Naive B cell (primary cell): ENCODE measurements at places on chromosomes 6 and 20. TPM values are rescaled to one million over a fixed set of nuclear protein-coding genes. Genes with fewer than 3 reads are reported as not detected.

DNA sequence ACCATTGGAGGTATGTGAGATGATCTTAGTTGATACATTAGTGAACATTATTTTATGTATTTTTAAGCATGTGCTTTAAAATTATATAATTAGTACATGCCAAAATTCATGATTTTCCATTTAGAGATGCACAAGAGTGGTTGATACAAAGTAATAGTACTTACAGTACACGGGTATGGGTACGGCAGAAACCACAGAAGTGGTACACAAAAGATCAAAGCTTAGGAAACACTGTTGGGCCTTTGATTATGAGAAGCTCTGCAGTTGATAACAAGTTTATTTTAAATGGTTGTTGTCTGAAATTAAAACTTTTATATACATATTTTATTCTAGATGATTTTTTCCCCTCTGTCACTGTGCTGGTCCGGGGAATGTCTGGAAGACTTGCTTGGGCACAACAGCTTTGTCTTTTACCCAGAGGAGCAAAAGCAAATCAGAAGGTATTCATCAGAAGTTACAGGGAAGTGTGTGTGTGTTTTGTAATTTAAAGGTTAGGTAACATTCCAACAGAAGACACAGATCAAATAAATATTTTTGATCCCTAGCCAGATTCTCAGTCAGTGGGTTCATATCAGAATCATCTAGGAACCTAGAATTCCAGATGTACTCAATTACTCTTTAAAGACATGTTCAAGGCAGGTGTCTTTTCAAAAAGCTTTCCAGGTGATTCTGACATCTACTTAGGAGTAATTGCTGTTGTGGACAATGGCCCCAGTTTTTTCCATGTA lies 32.5 kb upstream of the ADIG start:
- no peak overlapping the region for H3K27ac ChIP-seq
- no peaks in the 10 kb centered on the region for H3K27me3 ChIP-seq
- H3K36me3 ChIP-seq, result peaks cover 27% of the 10 kb centered on the region
- no peak overlapping the region for H3K4me3 ChIP-seq
- no peak for DNase-seq

- H3K36me3 ChIP-seq, result no peaks in the 10 kb centered on the region
- H3K4me1 ChIP-seq, result no peaks in the 10 kb centered on the region
- H3K27me3 ChIP-seq, result no peaks in the 10 kb centered on the region
- no peak for DNase-seq
These were observed 61.3 kb downstream of the DST start for GRCh38 chr6:56581296-56581925.

GRCh38 chr6:155418017-155418761 lies 37.5 kb downstream of the NOX3 start:
- peak overlapping the region; percentile 84 for H3K4me3 ChIP-seq
- peak; percentile 62 for DNase-seq
- H3K4me1 ChIP-seq, result peaks cover 44% of the 10 kb centered on the region
- no peaks in the 10 kb centered on the region for H3K27me3 ChIP-seq

DNA sequence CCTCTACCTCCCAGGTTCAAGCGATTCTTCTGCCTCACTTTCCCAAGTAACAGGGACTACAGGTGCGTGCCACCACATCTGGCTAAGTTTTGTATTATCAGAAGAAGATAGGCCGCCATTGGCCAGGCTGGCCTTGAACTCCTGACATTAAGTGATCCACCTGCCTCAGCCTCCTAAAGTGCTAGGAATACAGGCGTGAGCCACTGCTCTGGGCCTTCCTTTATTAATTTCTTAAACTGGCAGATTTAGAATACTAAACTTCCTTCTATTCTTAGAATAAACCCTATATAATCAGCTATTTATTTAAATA lies 86.6 kb downstream of the HFE start:
- peak overlapping the region; percentile 79 for H3K4me3 ChIP-seq
- H3K4me1 ChIP-seq, result peaks cover 30% of the 10 kb centered on the region
- no peak overlapping the region for H3K27ac ChIP-seq
- no peak for DNase-seq

- peaks cover 4% of the 10 kb centered on the region for H3K36me3 ChIP-seq
- H3K27me3 ChIP-seq, result no peaks in the 10 kb centered on the region
- DNase-seq, result no peak
- no peak overlapping the region for H3K4me3 ChIP-seq
- peaks cover 4% of the 10 kb centered on the region for H3K4me1 ChIP-seq
- H3K27ac ChIP-seq, result no peak overlapping the region
These were observed 79.7 kb downstream of the SYNJ2 start for GRCh38 chr6:158061361-158061708.

The PLA2G7 gene
- polyA plus RNA-seq, result 0.27 TPM

The MLN gene
- not detected for polyA plus RNA-seq

The CLVS2 gene
- polyA plus RNA-seq, result not detected

The SRSF6 gene
- polyA plus RNA-seq, result 43.3 TPM

The FILIP1 gene
- not detected for polyA plus RNA-seq
